ENCODE measurements at places on chromosomes 1 and 21.

GRCh38 chr1:100443811-100444571 lies 91.7 kb downstream of the CDC14A start:
- no peak for DNase-seq

DNA sequence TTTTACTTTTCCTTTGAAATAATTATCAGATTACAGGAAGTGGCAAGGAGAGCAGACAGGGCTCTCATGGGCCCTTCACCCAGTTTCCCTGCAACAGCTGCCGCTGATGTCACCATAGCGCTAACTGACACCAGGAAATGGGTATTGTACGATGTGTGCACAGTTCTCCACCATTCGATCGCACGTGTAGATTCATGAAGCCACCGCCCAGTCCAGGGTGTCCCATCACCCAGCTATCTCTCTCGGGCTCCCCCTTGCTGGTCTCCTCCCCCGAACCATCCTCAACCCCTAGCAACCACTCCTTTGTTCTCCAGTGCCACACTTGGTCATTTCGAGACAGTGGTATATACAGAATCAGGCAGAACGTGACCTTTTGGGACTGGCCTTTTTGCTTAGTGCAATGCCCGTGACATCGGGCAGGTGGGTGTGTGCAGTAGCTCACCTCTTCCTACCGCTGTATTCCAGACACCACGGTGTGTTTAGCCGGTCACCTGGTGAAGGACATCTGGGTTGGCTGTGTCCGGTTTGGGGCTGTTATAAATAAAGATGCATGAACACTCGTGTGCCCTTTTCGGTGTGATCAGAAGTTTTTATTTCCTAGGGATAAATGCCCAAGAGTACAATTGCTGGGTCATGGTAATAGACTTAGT lies 118.4 kb downstream of the CRYAA start:
- no peak for DNase-seq

DNA sequence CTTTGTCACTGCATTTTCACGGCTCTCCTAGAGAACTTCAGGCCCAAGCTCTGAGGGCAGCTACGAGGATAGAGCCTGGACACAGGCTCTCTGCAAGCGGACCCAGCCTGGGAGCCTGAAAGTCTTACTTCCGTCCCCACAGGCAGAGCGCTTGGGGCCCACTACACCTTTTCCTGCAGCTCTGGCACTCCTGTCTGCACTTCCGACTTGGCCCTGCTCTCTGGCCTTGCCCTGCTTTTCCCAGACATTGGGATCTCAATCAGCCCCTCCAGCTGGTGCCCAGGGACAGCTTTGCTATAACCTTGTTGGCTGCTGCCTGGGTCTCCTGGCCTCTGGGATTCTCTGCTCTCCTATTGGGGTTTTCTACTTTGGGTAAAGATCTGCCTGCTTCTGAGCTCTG lies 27.6 kb downstream of the WNT4 start:
- no peak for DNase-seq

GRCh38 chr1:201593200-201593921 lies 54.4 kb downstream of the NAV1 start:
- DNase-seq, result no peak

- DNase-seq, result no peak
Observed at GRCh38 chr1:206556047-206556749, 48.9 kb downstream of the RASSF5 start.

DNA sequence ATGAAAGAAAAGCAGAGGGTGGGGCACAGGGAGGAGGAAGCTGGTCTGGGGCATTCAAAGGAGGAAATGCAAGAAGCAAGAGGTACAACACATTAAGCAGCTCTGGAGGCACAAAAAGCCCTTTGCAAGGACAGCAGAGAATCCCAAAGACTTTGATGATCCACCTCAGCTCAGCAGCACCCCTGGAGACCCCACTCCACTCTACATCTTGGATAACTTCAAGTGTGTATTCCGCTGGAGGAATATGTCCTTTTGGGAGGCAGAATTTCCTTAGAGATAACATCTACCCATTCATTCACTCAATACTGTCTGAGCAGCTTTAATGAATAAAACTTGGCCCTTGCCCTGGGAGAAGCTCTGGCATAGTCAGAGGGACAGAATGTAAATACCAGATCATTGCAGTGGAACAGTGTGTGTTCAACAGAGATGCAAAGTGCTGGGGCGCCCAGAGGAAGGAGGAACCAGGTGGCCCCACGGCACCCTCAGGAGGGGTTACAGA lies 599.7 kb downstream of the KIF26B start:
- no peak for DNase-seq

- no peak for DNase-seq
Observed at GRCh38 chr1:68085752-68086151, 35.3 kb upstream of the DIRAS3 start.

- no peak for DNase-seq
Observed at GRCh38 chr1:41882068-41882477, 36.6 kb downstream of the HIVEP3 start.

DNA sequence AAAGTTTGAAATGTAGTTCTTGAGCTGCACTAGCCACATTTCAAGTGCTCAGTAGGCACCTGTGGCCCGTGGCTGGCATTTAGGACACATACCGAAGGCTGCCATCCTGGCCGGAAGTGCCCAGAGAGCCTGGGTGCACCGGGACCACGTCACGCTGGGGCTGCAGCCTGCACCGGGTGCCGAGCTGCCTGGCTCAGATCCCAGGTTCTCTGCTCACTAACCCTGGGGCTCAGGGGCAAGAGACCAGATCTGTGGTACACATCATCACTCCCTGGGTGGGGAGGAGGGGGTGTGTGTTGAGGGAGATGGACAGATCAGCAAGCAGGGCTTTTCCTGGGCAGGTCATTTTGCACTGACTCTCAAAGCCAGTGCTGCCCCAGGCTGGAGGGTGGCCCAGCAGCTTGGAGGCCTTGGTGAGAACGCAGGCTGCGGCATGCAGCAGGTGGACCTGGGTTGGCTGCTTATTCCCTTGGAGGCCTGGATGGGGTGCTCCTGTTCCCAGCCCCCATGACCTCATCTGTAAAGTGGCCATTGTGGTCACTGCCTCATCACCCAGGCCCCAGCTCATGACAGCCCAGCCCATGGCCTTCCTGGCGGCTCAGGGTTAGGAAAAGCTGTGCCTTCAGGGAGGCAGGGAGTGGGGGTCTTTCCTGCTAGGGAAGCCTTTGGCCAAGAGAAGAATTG lies 23.6 kb downstream of the TMEM201 start:
- no peak for DNase-seq

GRCh38 chr1:234541286-234541975 lies 62.5 kb upstream of the TARBP1 start:
- DNase-seq, result no peak

DNA sequence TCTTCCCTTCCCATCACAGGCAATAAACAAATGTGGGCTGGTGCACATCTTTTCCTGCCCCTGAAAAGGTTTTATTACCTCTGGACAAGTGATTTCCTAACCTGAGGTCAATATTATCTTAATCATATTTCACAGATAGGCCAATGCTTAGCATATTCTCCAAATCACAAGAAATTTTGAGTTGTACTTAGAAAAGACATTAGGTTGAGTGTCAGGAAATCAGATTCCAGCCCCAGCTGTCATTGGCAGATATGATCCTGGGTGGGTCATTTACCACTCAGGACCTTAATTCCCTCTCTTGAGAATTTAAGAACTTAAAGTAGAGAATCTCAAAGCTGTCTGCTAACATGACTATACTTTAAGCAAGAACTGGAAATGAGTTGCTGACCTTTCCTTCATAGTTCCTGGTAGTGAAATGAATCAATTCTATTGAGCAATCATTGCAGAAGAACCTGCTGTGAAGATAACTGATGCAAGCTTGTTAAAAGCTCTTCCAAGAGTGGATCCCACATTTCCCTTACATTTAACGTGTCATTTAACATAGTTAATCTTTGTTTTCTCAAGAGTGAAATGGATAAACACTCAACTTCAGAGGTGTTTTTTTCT lies 46.4 kb upstream of the CR2 start:
- DNase-seq, result no peak

- no peak for DNase-seq
Observed at GRCh38 chr21:41765420-41765821, 1.4 kb downstream of the RIPK4 start.

DNA sequence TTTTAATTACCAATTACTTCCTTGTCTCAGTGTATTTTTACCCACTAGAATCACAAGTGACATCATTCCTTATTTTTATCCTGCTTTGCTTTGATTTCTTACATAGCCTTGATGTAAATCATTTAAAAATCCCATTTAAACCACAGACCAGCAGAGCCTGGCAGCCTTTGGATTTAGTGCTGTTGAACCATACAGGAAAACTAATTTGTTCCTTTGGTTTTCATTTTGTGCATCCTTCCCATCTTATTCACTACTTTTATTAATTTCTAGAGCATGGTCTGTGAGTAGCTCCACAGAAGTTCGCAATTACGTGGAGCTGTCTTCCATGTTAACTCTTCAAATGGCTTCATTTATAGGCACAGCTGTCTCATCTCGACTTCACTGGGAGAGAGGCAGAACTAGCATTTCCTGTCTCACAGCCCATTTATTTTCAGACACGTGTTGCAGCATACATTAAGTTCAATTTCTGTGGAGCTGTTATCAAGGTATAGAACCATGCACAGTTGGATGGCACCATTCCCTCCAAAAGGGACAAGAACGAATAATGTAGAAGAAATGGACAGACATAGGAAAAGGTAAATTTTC lies 235.3 kb downstream of the MRPL39 start:
- DNase-seq, result no peak

DNA sequence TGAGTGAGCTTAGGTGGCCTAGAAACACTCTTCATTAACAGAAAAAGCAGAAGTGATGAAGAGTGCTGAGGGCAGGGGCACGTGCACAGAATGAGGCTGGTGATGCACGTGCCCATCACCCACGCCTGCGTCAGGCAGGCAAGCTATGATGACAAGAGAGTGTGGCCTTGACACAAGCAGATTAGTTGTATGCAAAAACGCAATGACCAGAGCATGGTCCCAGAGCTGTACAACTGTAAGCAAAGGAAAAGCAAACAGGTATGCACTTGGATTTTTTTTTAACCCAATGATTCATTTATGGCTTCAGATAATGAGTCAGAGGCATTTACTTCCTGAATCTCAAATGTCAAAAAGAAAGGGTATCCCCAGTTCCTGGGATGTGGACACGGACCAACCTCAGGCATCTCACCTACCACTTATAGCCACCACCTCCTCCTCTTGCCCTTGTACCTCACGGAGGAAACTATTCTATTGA lies 9.1 kb upstream of the TMEM61 start:
- DNase-seq, result no peak

DNA sequence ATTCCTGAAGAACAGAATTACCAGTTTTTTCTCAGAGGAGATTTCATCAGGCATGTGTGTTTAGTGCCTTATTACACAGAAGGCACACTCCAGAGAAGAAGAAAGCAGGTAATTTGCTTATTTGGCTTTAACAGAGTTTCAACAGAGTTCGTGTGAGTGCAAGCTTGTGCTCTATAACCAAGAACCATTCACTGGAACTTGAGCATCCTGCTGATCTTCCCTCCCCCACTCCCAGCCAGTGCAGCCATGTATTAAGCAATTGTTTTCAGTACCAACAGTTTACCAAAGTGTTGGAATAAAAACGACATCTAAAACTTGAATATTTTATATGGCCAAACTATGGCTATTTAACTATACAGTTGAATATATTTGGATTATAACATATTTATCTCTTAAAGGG lies 4.3 kb downstream of the MGST3 start:
- no peak for DNase-seq

GRCh38 chr1:17768651-17769241 lies 13.6 kb downstream of the ACTL8 start:
- DNase-seq, result no peak

GRCh38 chr1:5811419-5811818 lies 180.8 kb downstream of the NPHP4 start:
- DNase-seq, result no peak

DNA sequence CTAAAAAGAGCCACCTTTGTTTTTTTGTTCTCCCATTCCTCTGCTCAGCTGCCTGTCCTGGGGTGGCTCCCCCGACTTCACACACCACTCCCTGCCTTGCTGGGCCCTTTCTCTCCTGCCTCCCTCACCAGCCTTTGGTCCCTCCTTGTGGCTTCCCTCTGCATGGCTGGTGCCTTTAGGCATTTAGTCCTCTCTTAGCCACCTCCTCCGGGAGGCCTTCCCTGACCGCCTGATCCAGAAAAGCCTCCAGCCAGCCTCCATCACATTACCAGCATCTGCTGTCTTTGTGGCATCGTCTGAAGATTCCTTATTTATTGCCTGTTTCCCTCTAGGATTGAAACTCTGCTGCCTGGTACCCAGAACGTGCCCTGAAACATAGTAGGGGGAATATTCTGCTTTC lies 46.2 kb upstream of the ACOT11 start:
- DNase-seq, result no peak

GRCh38 chr1:117607471-117607870 lies 1.6 kb downstream of the TENT5C start:
- peak; percentile 34 for DNase-seq
